ENCODE measurements at places on chromosomes 1 and 21.

GRCh38 chr1:45430490-45430889 is 60.5 kb downstream of the TESK2 start:
- DNase-seq: no peak

DNA sequence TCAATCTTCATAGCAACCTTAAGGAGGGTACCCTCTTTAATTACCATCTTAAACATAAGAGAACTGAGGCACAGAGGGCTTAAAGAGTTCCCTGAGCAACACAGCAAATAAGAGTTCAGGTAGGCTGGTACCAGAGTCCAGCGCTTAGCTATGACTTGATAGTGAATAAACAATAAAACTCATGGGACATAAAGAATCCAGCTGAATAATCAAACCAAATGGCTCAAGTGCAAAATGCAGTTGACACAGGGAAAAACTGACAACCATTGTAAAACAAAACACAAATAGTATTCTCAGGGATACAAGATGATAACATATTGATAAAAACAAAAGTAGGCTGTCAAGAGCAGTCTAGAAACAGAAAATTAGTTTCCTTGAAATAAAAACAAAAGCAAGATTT is 176.9 kb upstream of the HMGB4 start:
- no peak for DNase-seq

DNA sequence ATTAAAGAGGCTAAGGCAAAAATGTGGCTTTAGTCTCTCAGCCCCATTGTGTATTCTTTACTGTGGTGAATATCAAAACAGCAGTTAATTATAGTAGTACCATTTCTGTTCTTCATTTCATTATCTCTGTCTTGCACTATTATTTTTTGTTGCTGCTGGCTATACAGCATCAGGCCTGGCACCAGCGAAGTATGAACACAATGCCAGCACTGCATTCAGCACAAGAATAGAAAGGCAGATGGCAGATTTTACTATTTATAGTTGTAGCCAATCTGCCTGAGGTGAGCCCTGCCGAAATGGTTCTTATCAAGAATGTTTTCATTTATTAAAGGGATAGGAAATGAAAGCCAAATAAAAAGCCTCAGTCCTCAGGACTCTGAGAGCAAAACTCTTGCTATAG is 72.1 kb downstream of the GPR52 start:
- no peak for DNase-seq

DNA sequence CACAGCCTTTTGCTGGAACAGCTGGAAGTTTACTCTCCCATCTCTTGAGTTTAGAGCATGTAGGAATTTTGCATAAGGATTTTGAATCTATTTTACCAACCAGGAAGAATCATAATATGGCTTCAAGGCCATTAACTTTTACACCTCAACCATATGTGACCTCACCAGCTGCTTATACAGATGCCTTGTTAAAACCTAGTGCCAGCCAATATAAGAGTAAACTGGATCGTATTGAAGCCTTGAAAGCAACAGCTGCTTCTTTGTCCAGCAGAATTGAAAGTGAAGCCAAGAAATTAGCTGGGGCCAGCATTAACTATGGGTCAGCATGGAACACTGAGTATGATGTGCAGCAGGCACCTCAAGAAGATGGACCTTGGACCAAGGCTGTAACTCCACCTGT is 65.4 kb downstream of the CEP350 start:
- no peak for DNase-seq

GRCh38 chr1:115299266-115299665 is 38.8 kb downstream of the NGF start:
- DNase-seq: no peak

DNA sequence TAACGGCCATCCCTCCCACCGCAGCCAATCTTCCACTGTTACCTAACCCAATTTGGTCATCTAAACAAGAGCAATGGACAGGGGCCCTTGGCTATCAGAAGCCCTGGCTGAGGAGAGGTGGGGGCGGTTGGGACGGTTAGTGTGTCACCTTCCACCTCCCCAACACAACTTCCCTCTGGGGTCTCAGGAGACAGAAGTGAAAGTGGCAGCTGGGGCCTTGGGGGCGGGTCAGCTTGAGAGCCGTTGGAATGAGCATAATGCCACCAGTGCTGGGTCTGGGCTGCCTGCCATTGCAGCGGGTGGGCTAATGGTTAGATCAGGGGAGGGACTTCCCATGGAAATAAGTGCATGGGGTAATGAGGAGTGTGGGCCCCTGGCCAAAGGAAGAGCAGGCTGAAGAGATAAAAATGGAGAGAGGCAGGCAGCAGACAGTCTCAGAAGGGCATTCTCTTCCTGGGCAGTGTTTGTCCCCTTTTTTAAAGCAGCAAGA is 7.9 kb downstream of the MEF2D start:
- no peak for DNase-seq

- DNase-seq: no peak
These were observed 113.7 kb upstream of the PLXNA2 start for GRCh38 chr1:208357644-208358507.

DNA sequence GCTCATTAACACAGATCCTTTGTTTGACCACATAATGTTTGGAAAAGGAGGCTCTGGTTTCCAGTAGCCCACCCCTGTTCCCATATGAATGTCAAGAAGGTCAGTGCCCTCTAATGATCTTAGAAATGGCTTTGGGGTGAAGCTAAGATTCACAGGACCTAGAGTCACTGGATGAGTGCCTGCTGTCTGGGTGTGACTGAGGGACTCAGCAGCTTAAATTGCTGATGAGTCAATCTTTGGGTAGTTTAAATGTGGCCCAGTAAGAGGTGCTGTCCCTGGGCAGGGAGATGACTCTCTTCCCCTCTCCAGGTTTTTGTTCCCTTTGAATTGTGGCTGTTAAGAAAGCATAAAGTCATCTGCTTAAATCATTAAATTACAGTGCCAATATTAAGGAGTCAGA is 50.6 kb downstream of the L1TD1 start:
- no peak for DNase-seq

- DNase-seq: no peak
These were observed 286.0 kb downstream of the HLX start for GRCh38 chr1:221164951-221165838.

DNA sequence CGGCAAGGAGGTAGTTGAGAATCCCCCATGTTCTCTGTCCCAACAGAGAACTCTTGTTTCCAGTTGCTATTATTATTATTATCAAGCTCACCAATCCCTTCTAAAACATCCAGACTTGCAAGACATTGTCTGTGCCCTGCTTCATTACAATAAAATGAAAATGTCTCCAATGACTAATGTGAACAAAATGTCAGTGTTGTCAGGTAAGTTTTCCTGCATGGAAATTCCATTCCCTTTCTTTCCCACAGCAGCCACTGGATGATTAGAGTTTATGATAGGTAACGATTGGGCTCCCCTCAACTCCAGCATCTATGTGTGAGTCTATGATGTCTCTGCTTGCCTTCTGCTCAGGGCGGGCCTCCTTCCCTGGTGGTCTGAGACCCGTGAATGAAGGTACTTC is 8.9 kb upstream of the DYRK1A start:
- DNase-seq: no peak

GRCh38 chr1:16131636-16132324 is 24.1 kb downstream of the EPHA2 start:
- DNase-seq: no peak

DNA sequence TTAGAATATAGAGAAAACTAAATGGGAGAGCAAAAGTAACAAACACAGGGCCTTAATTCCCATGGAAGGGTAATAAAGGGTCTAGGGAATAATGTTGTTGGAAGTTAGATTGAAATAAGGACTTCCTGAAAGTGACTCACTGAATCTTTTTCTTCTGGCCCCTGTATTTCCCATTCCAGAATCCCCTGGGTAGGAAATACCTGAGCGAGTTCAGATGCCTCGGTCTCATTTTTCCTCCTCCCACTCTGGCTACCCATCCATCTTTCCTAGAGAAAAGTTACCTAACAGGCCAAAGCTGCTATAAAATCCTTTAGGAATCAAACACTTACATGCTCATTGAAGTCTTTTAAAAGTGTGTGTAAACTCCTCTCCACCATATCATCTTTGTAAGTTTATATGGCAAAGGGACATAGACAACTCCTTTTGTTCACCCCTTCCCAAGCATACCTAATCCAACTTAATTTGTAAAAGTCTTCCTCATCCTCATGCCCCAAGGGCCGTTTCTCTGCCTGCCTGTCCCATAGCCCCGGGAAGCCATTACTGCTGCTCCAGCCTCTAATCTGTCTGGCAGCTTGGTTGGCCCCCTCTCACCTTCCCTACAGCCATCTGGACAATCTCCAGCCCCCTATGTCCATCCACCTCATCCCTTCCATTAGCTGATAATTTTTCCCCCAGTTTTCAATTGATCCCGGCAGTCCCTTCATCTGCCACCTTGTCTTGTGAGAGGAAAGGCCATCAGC is 3.3 kb upstream of the MEF2D start:
- DNase-seq: no peak

DNA sequence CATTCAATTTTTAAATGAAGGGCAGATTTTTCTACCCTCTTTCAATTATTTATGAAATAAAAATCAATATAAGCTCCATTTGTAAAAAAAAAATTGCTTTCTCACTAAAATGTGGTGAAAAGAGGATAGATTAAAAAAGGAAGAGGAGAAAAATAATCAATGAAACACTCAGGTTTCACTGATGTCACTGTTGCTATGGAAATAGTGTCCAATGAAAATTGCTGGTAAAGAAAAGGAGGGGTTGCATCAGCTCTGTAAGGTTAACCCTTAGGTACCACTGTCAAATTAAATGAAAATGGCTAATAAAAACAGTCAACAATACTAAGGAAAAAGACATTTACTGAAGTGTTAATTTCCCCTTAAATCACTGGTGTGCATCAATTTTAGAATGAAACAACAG is 91.6 kb upstream of the TTC39A start:
- peak; percentile 8 for DNase-seq

- no peak for DNase-seq
These were observed 111.6 kb downstream of the PLD5 start for GRCh38 chr1:242412921-242413320.

DNA sequence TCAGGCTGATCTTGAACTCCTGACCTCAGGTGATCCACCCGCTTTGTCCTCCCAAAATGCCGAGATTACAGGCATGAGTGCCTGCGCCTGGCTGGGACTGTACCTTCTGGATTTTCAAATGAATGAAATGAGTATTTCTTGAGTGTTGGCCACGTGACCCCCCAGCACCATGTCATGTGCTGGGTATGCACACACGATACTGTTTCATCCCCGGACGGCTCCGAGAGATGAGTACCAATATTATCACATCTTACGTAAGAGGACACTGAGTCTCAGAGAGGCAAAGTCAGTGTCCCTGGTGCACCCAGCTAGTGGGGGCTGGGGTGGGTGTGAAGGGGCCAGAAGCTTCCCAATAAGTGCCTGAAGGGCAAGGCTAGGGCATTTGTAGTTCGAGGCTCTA is 780 bp upstream of the CROCC start:
- DNase-seq: no peak

DNA sequence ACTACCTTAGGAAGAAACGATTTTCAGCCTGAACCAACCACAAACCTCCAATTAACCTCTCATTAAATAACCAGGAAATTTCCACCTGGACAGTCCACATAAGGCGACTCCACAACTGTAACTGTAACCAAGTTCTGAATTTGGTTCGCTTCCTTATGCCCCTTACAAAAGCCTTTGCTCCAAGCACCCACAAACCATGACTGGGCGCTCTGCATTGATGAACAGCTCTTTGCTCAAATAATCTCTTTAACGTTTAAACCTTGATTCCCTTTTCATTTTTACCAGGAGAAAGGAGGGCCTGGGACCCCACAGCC is 38.2 kb upstream of the ZNF124 start:
- no peak for DNase-seq

DNA sequence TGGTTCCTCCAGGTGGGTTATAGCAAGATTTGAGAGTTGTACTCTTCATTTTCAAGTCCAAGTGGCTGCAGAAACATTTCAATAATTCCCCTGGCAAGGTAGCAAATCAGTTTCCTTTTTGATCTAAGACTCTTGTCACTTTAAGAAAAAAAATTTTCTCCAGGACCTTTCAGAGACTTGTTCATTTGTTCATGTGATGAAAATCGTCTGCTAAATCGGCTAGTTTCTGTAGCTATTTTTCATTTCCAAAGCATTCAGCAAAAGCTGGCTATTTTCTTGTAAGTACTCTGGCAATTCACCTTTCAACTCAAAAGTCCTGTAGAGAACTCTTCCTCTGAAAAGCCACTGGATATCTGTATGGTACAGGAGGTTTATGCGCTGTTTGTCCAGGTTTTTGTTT is 93.5 kb downstream of the LTN1 start:
- no peak for DNase-seq

- DNase-seq: no peak
These were observed 273.0 kb downstream of the LTN1 start for GRCh38 chr21:28719723-28720122.

- DNase-seq: peak; percentile 61
These were observed 60.3 kb downstream of the STUM start for GRCh38 chr1:226608699-226609505.

GRCh38 chr1:212700892-212701819 is 1.5 kb upstream of the BATF3 start:
- DNase-seq: no peak

- DNase-seq: no peak
These were observed 3.5 kb downstream of the EXOC8 start for GRCh38 chr1:231334079-231334666.

DNA sequence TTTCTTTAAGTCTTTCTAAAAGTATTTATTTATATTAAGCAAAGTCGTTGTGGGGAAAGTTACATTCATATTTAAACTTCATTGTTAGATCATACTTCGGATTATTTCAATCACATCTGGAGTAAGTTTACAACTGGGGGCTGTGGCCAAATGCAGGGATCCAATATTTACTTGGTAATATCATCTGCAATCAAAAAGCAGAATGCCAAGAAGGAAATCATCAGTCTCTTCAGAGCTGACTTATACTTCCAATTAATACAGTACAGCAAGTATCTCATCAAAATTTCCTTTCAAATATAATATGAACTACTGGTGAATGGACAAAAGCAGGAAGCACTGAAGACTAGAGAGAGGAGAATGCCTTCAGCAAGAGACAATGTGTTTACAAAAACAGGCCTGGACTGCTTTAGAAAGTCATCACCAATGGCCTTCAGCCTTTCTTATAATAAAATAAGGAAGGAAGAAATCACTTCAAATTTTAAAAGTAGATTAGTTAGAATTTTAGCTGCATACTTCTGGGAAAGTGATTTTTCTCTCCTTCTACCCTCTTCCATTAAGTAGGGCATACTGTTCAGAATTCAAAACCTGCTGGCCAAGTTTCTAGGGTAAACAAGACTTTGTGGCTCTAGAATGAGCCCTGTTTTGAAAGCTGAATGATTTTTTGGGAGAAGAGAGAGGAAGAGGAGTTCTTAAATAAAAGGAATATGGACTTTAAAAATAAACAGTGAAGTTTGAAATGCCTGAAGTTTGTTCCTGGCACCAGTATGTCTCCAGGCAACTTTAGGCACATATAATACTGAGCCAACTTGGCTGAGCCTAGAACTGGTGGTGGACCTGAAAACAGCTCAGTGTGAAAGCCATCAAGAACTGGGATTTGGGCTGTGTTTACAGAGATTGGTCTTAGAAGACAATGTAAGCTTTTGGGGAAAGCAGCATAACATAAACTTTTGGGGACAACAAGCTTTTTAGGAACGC is 22.2 kb upstream of the MYOC start:
- no peak for DNase-seq

- DNase-seq: no peak
These were observed 3.7 kb upstream of the PARP1 start for GRCh38 chr1:226411619-226412018.

- no peak for DNase-seq
These were observed 39.4 kb downstream of the ZP4 start for GRCh38 chr1:237851210-237851845.

GRCh38 chr1:1120096-1120495 is 4.2 kb upstream of the C1orf159 start:
- DNase-seq: peak; percentile 42

GRCh38 chr21:36097427-36098181 is 27.8 kb downstream of the CBR1 start:
- DNase-seq: no peak

GRCh38 chr1:184854496-184855140 is 100.0 kb upstream of the EDEM3 start:
- no peak for DNase-seq
